ENCODE measurements at places on chromosomes 4 and X.

GRCh38 chrX:39757971-39758370 is 339.8 kb downstream of the BCOR start:
- DNase-seq = no peak

DNA sequence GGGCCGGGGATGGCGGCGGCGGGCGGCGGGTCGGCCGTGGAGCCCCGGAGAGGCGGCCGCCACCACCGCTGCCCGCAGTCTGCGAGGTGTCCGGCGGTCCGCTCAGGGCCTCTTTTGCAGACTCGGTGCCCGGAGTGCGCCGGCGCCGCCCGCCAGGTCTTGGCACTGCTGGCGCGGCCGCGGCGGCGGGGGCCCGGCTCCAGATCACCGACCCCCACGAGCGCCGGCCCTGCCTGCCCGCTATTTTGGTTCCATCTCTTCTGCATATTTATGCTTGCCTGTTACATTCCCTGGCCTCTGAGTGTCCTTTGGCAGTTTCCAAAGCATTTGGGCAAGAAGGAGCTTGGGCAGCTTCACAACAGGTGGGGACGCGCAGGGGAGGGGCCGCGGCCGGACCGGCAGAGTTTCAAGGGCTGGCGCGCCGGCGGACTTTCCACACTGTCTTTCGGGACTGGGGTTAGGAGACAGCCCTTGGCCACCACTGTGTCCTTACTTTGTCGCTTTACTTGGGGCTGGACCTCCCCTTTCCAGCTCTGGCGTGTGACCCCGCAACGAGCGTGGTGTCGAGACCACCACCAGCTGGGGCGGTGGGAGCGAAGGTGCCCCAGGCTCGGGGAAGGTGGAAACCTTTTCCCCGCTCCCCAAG is 668 bp upstream of the TAPT1 start:
- no peak for DNase-seq

GRCh38 chr4:145295547-145295946 is 115.2 kb upstream of the OTUD4 start:
- no peak for DNase-seq

- no peak for DNase-seq
These were observed 165.4 kb upstream of the WDR1 start for GRCh38 chr4:10281996-10282395.

DNA sequence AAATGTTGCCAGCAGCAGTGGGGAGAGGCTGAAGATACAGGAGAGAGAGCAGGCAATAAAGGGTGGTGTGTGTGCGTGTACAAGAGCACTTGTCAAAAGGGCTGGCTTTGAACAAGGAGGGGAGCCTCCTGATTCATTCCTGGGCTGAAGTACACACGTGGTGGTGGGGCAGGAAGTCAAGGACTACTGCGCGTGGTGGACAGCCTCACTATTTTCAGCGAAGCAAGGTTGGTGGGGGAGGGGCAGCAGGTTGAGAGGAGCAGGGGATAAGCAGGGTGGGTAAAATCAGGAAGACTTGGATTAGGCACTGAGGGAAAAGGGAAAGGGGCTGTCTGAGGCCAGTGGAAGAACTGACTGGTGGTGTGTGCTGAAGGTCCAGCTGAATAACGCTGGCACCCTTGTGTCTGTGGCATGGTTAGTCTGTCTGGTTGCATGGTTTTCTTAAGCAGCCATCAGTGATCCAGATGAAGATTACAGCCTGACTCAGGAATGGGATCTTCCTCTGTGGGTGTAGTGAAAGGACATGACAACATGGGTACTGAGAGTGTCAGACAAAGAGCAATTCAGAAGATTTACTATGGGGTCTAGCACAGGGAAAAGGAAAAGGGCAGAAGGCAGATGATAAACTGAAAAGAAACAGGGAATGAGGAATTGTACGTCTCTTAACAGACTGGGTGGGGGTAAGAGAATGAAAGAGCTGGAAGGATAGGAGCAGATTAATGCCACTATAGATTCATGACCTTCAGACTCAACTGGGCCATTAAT is 149.8 kb downstream of the CHM start:
- DNase-seq = no peak

- DNase-seq = no peak
These were observed 31.8 kb downstream of the WDR1 start for GRCh38 chr4:10084651-10085358.
